ENCODE measurements at places on chromosomes 4 and X.

DNA sequence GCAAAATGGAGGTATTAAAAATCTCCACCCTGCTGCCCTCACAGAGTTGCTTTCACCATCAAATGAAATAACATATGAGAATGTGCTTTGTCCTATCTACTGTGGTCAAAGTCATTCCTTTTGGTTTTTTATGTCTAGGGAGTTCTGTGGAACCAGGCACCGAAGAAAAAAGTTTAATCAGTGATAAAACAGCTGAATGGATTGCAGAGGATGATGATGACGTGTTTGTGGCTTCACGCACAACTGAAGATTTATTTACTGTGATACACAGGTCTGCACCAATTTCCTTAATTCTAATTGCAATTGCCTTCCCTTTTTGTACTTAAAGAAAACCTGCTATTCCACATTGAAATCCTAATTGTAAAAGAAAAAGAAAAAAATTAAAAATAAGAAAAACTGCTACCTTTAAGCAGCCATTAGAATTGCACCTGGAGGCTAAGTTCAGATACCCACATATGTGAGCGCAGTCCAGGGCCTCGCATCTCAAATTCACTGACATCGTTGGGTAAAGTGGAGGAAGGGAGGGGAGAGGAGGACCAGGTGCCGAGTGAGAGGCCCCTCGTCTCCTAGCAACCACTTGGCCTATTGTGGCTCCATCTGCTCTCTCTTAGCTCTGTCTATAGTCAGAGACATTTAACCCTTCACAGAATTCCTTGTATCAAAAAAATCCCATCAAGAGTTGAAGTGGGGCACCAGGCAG, 10.5 kb upstream of the RTL5 start:
- no peak for DNase-seq

- no peak for DNase-seq
Observed at GRCh38 chrX:132071254-132071653, 48.2 kb downstream of the STK26 start.

DNA sequence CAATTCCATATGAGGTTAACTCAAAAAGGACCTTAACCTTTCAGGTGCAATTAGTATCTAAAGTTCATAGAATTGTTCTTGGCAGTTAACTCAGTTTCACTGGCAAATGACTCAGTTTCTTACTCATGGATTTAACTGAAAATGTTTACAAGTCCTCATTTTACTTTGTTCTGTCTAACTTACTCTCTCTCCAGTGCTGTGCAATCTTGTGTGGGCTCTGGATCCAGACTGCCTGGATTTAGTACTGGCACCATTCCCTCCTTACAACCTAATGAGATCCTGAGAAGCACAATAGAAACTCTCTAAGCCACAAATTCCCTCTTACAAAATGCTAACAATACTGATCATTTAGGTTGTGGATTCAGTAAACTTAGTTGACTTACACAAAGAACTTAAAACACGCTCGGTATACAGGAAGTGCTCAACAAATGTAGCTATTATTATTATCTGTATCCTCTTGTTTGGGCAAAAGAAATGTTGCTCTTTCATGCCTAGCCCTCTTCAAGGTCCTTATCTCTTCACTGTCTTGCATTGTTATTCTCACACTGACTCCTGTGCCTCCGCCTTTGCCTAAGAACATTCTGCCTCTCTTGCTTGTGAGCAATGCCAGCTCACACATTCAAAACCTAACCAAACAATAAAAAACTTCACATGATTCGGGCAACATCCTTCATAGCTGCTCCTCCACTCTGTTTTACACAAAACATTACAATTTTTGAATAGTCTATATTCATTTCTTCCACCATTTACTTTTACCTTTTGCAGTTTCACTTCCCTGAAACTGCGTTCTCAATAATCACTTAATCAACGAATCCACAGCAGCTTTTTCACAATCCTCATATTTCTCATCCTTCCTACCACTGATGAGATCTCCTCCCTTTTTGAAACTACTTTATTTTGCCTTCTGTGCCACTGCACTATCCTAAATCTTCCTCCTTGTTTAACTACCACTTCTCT, 91.8 kb downstream of the PDE5A start:
- DNase-seq, result no peak

GRCh38 chr4:164012396-164013027, 518.0 kb downstream of the TMA16 start:
- peak; percentile 7 for DNase-seq

DNA sequence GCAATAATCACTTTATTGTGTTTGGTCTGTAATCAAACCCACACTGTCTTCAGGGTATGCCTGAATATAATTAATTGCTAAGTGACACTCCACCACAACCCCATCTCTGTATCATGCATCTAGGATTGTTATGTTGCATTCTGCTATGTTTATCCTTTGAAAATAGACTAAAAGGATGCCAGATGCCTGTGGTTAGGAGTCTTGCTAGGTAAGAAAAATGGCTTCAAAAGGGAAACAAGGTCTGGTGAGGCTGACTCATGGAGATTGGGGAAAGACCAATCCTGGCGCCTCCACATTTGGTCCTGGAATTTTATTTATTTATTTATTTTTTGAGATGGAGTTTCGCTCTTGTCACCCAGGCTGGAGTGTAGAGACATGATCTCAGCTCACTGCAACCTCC, 360.5 kb upstream of the SLC7A11 start:
- DNase-seq, result no peak

GRCh38 chrX:37918168-37918567, 70.8 kb upstream of the DYNLT3 start:
- DNase-seq, result no peak

DNA sequence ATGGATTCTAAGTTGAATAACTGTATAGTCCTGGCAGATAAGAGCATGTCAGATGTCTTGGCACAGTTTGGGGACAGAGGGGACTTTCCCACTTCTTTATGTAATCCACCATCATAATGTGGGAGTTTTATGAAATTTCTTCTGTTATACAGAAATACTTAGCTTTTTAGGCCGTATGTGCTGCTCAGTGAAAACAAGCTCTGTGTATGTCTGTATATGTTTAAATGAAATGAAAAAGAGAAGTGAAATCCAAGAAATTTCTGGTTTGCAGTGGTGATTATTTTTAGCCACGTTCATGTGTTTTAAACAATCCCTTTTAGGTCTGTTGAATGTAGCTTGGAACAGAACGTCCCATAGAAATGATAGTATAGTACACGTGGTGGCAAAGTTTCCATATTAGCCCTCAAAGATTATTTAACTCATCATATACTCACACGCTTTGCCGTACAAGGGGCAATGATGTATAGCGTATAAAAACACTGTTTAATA, 41.0 kb downstream of the GAB1 start:
- DNase-seq, result no peak

DNA sequence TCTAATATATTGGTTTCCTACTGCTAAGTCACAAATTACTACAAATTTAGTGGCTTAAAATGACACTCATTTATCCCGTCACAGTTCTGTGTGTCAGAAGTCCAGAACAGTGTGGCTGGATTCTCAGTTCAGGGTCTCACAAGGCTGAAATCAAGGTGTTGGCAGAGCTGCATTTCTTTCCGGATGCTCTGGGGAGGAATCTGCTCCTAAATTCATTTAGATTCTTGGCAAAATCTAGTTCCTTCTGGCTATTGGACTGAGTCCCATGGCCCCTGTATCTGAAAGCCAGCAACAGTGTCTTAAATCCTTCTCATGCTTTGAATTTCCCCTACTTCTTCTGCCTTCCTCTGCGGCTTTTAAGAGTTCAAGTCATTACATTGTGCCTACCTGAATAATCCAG, 103.1 kb upstream of the BMP3 start:
- DNase-seq, result no peak

All from activated naive CD4-positive, alpha-beta T cell treated with Interleukin-2 at 50 U/mL for 16 hours (primary cell).